ENCODE measurements at places on chromosomes 3 and 15.
A peak's percentile ranks its signal among the peaks of the same experiment; 100 is the strongest.

DNA sequence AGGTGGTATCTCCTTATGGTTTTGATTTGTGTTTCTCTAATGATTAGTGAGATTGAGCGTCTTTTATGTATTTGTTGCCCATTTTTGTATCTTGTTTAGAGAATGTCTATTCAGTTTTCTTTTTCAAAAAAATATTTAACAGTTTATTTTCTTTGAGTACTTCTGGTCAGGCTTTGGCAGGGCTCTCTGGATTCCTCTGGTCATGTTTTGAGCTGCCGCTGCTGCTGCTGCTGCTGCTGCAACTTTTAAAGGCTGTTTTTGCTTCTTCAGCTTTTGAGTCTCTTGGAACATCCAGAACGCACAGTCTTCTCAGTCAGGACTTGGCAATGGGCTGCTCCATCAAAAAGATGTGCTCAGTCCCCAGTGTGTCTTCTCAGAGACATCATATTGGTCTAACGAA is 40.1 kb downstream of the REC114 start:
- DNase-seq, result no peak

- DNase-seq, result peak; percentile 9
Observed at GRCh38 chr3:155744626-155745324, at the start of gene PLCH1. Gene PLCH1 (minus strand): TSS chr3:155745071. CDS start chr3:155704224, 40,847 bp downstream.

- no peak for DNase-seq
Observed at GRCh38 chr15:84057714-84058331, 177.8 kb upstream of the GOLGA6L4 start.

- DNase-seq, result no peak
Observed at GRCh38 chr3:43531835-43532234, 90.0 kb downstream of the ANO10 start.

GRCh38 chr15:90479656-90480055 is 50.1 kb upstream of the CRTC3 start:
- no peak for DNase-seq

- DNase-seq, result no peak
Observed at GRCh38 chr3:127276396-127276795, 11.4 kb downstream of the PRR20G start.

- DNase-seq, result no peak
Observed at GRCh38 chr3:66476852-66477381, 23.9 kb downstream of the LRIG1 start.

DNA sequence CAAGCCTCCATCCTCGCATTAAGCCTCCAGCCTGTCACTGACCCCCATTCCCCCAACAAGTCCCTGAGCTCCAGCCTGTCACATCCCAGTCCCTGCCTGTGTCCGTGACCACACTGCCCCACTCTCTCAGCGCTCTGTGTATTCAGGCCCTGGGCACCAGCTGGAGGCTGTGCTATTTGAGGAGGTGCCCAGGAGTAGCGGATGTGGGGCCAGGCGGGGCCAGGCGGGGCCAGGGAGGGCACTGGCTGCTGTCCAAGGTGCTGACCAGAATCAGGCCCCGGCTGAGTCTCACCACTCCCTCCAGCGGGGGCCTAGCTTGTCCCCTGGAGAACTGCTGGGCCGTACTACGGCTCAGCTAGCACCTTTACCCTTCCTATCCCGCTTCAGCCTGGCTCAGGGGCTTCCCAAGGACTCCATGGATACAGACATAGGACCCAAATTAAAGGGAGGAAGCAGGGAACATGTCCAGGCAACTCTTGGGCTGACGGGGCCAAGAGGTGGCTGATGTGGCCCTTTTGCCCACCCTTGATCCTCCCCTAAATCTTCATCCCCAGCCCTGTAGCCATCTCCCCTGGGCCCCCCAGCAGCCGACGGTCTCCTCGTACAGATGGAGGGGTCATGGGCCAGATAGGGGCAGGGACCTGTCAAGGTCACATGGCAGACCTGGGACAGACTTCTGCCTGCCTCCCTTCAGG is 1.1 kb downstream of the HHATL start:
- DNase-seq, result peak; percentile 14

DNA sequence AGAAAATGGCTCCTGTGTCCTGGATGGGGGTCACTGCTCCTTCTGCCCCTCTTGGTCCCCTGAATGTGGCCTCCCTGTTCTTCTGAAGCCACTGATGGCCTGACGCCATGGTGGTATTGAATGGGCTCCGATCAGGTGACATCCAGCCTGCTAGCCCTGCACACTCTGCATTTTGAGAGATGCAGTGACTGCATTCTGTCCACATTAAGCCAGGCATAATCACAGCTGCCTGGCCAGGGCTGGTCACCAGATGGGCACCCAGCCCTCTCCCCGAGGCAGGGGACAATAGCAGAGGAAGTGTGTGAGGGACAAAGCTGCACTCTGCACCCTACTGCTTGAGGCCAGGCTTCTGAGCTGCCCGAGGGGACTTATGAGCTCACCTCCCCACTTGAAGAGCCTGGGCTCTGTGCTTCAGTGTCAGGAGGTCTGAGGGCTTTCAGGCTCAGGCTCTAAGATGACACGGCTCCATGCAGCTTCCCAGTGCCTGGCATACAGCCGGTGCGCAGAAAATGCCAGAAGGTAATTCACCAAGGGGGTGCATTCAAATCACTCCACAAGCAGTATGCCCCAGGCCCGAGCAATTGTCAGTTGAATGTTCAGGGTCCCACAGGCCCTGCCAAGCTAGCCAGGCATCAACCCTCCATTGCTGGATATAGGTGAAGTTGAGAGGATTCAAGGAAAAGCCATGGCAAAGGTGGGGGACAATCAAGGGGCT is 56.8 kb downstream of the WNT7A start:
- DNase-seq, result no peak

- DNase-seq, result no peak
Observed at GRCh38 chr3:18369551-18370185, 55.5 kb downstream of the SATB1 start.

- DNase-seq, result no peak
Observed at GRCh38 chr3:196192036-196192523, 19.1 kb downstream of the ZDHHC19 start.

Data from activated T-cell treated with anti-CD3 and anti-CD28 coated beads for 4 hours (primary cell).